Colonic mucosa (tissue), 4 donors: ENCODE measurements at places on chromosomes 7 and 10. TPM values are rescaled to one million over a fixed set of nuclear protein-coding genes. Genes with fewer than 3 reads are reported as not detected.

DNA sequence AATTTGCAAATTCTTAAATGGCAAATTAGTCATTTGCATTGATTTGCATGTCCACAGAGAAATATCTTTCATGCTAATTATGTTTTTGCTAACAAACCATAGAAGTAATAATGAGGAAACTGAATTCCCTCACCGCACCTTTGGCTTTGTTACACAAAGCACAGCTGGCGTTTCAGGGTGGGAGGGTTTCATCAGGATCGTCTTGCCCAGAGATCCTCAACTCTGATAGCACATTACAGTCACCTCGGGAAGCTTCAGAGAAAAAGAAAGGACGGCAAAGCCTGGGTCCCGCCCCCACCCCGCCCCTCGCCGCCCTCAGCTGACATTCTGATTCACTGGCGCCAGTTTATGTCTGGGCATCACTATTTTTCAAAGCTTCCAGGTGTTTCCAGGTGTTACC is 119.4 kb downstream of the PTPRN2 start:
- no peak overlapping the region for H3K27ac ChIP-seq
- no peak for DNase-seq
- no peak overlapping the region for H3K4me3 ChIP-seq
- no peaks in the 10 kb centered on the region for H3K4me1 ChIP-seq

GRCh38 chr10:101856626-101857025 is 13.0 kb upstream of the KCNIP2 start:
- no peak overlapping the region for H3K4me3 ChIP-seq
- H3K27me3 ChIP-seq, result no peaks in the 10 kb centered on the region
- no peaks in the 10 kb centered on the region for H3K36me3 ChIP-seq
- no peak overlapping the region for H3K27ac ChIP-seq
- H3K4me1 ChIP-seq, result no peaks in the 10 kb centered on the region
- DNase-seq, result no peak

DNA sequence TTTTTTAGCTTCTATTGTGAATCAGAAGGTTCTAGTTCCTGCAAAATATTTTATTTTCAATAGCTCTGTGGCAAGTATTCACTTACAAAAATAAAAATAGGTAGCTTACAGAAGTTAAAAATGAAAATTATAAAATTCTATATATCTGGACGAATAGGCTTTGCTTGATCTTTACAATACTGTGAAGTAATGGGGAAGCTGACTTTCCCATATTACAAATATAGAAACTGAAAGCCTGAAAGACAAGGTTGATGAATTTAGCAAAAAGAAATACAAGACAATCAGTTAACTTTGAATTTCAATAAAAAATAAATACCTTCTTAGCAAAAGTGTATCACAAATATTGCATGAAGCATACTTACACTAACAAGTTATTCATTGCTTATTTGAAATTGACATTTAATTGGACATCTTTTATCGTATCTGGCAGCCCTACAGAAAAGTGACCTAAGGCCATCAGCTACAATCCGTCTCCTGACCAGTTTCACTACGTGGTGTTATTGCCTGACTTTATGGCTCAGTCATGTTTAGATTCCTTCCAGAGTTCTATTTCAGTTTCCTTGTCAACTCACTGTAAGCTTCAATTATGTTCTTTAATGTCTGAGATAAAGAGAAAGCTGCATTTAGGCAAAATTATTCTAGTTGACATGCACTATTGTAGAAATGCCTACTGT is 310.5 kb upstream of the HGF start:
- no peak overlapping the region for H3K4me3 ChIP-seq
- no peak overlapping the region for H3K27ac ChIP-seq
- H3K4me1 ChIP-seq, result no peaks in the 10 kb centered on the region
- H3K36me3 ChIP-seq, result no peaks in the 10 kb centered on the region

DNA sequence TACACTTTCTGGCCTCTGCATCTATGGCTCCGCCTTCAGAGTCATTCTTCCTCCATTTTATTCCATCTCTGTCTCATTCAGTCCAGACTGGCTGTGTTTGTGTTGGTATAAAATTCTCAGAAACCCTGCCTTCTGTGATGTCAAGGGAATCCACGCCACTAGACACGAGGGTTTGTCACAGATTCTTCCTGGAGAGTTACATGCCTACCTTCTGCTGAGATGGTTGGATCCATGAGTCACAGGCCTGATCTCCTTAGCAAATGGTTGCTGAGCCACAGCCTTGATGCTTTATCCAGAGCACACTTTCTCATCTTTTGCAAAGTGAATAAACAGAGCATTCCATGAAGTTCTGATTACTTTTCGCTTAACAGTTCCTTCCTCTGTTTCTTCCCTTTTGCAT is 35.9 kb upstream of the TSPAN33 start:
- no peak for DNase-seq
- H3K4me1 ChIP-seq, result no peaks in the 10 kb centered on the region

GRCh38 chr7:22213081-22213480 is 143.9 kb downstream of the RAPGEF5 start:
- H3K27me3 ChIP-seq, result no peaks in the 10 kb centered on the region
- H3K4me3 ChIP-seq, result no peak overlapping the region
- H3K36me3 ChIP-seq, result no peaks in the 10 kb centered on the region
- DNase-seq, result no peak
- no peak overlapping the region for H3K27ac ChIP-seq

TUBAL3 gene
- total RNA-seq, result 39.6 TPM
